ENCODE measurements at places on chromosomes 2 and 18.

DNA sequence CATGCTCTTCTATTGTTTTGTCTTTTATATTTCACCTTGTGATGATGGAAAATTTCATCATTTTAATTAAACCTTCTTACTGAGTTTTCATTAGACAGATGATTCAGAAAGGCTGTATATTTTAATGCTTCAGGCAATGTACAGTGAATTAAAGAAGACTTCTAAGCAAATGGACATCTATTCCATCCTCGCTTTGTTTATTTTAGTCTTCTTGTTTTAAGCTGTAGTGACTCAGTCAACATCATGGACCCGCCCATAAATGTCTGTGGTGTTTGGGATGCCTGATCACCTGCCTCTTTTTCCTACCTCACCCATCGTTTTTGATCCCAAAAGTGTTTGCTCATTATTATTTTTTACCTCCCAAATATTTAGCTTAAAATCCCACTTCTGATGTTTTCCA is 43.1 kb downstream of the KYNU start:
- DNase-seq, result no peak

DNA sequence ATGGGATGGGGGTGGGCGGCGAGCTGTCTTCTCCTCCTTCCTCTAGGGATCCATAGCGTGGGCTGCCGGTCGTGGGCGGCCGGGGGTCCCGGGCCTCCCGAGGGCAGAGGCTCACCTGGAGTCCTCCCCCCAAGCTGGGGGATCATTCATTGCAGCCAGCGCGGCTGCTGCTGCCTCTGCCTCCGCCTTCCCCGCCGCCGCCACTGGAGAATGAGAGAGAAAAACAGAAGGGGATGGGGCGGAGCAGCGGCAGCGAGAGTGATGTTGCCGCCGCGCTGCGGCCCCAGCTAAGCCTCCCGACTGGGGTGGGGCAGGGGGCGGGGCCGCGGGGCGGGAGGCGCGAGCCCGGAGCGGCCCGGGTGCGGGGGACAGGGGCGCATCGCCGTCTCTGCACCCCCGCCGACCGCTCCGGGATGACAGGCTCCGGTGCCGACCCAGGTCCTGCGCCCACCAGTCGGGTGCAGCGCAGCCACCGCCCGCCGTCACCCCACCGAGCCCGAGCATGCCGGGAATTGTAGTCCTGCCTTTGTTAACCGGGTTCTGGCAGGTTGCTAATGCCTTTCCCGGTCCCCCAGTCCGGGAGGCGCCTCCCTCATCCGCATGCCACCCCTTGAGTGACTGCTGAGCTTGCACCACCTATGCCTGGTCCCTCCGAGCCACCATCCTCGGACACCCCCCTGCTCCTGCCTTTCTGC is at the start of gene KIF3C:
TSS of gene KIF3C (minus strand) at position 225 of the 695 bp plus-strand sequence. CDS start 580 bp downstream, outside the sequence.
- DNase-seq, result peak; percentile 67

GRCh38 chr18:73933685-73934084 is 213.9 kb downstream of the FBXO15 start:
- no peak for DNase-seq

DNA sequence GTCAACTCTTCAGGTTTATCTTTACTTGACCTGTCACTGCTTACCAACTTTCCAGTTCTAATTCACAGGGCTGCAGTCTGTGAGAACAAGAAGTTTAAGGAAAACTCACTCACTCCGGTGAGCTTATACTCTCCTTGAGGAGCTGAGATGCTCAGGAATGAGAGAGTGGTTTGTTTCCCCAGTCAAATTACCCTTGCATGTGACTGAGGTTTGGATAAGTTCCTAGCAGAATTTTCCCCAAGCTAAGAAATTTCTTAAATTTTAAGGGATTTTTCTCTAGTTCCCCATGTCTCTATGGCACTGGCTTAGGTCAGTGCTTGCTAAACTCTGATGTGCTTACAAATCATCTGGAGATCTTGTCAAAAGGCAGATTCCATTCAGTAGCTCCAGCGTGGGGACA is 12.8 kb upstream of the CCDC85A start:
- no peak for DNase-seq

DNA sequence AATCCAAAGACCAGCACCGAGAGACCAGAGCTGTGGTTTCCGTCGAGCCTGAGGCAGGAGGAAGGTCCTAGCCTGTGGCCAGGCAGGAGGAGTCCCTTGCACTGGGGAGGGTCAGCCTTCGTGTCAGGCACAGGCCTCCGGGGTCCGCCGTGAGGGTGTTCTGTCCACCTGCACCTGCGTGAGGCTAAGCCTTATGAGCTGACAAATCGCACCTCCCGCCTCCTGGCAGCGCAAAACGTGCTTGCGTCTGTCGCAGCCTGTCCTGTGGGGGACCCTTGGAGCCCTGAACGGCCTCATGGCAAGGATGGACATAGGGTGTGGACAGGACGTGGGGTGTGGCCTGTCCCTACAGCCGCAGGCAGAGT is 73.3 kb downstream of the KCNG2 start:
- DNase-seq, result no peak

DNA sequence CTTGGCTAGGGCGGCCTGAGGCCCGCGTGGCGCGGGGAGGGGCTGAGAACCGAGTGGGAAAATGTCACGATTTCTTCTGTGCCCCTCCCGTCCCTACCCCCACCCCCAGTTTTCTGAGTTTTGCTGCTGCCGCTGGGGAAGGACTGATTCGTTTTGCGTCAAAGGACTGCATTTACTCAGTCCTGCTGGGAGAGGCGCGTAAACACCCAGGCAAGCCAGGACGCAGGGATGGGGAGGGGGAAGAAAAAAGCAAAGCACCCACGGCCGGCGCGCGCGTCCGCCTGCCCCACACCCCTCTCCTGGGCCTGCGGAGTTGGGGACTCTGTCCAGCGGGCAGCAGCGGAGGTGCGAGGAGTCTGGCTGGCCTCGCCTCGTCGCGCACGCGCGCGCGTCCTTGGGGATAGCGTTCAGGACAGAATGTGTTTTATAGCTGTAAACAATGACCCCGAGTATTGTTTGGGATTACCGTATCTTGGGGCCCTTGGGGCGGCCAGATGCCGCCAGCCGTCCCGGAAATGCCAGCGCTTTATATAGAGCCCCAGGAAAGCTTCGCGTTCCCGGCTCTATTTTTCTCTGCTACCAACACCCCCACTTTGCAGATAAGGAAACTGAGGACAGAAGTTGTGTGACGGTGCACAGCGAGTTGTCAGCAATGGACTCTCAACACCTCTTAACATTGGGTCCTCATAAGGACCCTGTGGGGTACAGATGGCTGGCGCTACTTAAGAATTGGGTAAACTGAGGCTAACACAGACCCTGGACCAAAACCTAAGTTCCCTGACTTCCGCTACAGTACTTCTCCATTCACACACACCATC is 1.7 kb upstream of the FOSL2 start:
- DNase-seq, result no peak
